ENCODE measurements at places on chromosomes 2 and 18.

DNA sequence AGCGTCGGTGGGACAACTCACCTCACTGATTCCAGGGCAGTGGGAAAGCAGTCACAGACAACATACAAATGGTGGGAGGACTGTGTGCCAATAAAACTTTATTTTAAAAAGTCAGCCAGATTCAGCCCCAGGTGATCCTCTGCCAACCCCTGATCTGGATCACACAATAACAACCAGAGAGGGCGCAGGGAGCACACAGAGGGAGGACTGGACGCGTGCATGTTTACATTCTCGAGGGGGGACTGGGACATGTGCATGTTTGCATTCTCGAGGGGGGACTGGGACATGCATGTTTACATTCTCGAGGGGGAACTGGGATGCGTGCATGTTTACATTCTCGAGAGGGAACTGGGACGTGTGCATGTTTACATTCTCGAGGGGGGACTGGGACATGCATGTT lies 209.5 kb downstream of the NDUFA10 start:
- DNase-seq, result no peak

DNA sequence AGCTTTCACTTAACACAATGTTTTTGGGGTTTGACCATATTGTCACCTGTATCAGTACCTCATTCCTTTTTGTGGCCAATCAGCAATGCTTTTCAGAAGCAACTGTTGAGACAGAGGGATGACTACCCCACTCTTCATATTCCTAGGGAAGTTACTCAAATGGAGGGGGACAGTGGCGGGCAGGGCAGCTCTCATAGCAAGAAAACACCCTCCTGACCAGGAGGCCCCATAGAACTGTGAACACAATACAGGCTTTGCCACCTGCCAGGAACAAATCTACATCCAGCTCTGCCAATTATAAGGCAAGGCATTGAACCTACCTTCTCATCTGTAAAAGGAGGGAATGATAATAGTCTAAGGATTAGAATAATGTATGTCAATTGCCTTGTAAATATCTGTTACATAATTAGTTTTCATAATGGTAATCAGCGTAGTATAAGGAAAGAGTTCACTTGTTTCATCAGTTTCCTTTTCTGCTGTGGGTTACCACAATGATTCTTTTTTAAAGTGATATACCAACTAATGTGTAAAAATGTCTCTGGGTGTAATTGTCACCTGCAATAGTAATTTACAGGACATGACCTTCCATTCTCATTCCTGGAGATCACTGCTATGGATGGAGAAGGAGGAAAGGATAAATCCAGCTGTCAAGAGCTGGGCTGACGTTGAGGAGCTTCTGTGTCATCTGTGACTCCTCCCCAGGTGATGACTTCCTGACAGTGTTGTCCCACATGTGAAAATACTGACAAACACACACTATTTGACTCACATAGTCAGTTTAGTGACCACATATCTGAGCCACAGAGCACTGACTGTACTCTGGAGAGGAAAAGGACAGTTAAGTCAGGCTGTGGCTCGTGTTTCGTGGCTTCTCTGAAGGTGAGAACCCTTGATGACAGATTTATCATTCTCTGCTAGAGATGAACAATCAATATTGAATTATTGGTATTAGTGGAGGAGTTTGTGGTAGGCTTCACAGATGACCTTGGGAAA lies 13.5 kb downstream of the ALPK2 start:
- DNase-seq, result no peak

DNA sequence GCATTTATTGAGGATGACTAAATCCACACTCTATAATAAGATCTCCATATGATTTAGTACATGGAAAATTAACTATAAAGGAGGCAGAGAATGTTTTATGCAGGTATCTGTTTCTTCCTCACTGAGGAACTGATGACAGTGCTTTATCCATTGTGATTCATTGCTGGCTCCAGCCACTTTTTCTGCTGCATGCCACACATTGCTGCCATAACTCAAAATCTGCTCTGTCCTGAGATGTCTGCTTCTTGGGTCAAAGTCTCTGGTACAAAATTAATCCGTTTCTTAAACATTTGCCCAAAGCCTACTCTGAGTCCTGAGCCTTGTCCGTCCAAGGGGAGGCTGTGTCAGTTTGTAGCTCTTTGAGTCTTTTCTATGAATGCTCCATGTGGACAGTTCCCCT lies 15.5 kb upstream of the ARHGAP28 start:
- DNase-seq, result no peak

DNA sequence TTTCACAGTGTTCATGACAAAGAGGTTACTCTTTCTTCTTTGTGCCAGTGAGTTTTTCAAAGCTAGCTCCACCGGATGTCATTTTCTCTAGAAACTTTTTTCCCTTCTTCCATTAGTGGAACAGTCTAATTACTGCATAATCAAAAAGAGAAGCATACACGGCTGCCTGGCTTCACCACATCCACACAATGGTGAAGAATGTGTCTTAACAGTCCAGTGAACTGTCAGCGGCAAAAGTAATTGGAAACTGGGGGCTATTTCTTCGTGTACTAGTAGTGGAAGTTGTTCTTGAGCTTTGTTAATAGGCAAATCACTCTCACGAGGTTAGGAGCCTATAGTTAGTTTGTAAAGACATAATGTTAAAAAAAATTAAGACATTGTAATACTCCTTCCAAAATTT lies 32.9 kb upstream of the PIK3C3 start:
- DNase-seq, result no peak

DNA sequence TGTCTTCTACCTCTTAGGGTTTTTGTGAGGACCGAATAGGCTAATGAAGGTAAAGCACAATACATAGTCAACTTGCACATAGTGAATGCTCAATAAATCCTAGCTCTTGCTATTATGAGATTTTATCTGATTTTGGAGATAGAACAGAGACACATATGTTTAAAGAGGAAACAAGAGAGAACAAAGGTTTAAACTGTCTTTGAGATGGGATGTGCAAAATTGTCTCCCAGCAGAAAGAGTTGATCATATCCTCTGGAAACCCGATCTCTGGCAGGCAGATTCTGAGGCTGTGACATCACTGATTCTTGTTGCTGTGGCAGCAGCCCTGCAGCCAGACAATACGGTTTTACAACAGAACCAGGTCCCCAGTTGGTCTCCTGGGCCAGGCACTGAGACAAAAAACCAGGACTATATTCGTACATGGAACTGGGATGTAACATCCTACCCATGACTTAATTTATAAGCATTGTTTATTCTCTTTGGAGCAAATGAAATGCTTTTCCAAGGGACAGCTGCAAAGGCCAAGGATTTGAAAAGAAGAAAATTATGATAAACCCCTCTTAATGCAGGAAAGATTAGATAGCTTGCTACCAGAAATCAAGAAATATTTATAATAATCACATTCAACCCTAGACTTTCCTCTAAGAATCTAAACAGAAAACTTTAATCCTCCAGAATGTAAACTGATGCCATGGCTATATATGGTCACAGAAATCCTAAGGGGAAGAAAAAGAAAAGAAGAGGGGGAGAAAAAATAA lies 80.2 kb downstream of the SLC8A1 start:
- DNase-seq, result no peak

DNA sequence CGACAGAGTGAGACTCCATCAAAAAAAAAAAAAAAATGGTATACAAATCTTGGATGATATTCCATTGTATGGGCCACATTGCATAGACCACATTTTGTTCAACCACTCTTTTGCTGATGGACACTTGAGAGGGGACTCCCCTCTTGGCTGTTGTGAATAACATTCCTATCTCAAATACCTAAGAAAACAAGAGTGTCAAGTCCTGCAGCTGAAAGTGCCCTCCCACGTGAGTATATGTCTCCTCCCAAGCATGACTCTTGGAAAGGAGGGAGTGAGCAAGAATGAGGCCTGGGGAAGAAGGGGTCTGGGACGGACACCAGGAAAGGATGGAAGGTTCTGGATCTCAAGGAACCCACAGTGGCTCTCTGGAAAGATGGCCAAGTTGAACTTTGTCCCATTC lies 36.0 kb upstream of the NPAS2 start:
- DNase-seq, result no peak

DNA sequence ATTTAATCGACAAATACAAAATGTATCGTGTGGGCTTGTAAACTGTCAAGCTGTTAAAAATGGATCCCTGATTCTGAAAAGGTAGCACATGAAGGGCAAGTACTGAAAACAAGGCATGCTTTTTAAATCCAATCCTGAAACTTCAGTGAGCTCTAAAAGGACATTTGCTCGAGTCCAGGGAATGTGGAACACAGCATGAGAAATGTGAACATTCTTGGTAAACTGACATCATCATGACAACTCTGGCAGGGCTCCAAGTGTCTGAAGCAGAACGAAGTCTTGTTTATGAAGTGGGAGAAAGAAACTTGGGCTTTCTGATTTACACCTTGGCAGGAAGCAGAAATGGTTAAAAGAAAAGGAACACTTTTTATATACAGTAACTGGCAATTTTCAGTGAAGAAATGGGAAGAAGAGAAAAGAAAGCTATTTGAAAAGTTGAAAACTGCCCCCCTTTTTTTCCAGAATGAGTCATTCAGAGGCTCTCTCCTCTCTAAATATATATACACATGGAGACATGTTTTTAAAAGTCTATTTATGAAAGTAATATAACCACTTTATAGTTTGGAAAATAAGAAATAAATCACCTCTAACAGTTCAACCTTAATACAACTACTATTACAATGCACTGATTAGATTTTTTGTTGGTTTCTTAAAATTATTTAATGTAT lies 120.8 kb downstream of the GAREM1 start:
- no peak for DNase-seq

Measured in naive thymus-derived CD8-positive, alpha-beta T cell (primary cell).